ENCODE measurements at places on chromosomes 5 and 9.

GRCh38 chr5:150070821-150071220 is 15.5 kb downstream of the CSF1R start:
- no peak for DNase-seq

DNA sequence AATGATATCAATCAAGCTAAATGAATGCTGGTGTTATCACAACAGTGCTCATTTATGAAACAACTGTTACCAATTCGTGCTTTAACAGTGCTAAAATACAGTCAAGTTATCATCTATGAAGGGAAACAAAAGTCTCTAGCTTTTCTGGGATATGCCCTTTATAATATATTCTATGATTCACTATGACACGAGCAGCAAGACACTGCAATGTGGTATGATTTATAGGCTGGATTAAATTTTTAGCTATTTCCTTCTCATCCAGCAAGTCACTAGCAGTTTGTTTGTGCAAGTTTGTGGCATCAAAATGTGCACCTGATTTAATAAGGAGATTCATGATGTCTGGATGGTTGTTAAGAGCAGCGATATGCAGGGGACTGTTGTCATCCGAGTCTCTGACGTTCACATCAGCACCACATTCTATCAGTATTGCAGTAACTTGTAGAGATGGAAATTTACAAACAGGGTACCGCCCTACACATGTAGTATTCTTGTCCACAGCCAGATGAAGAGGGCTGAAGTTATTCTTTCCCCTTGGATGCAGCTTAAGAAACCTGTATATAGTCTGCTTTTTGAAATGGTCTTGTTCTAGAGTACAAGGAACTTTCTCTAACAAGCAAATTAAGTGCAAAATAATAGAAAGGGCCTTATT is 20.3 kb downstream of the FEM1C start:
- no peak for DNase-seq

DNA sequence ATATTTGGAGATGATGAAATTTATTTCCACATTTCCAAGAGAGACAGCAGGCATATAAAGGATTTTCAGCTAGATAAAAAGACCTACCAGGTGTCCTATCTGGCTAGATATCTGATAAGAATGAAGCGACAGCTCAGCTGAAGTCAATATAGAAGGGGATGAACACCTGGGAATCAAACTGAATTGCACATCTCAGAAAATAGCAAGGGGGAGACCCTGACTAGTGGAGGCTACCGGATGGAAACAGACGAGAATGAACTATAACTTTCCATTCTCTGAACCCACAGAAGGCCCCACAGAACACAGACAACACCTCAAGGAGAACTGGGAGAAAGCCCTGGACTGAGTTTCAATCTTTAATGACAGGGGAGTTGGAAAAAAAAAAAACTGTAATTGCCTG is 51.1 kb downstream of the CPLANE1 start:
- no peak for DNase-seq

DNA sequence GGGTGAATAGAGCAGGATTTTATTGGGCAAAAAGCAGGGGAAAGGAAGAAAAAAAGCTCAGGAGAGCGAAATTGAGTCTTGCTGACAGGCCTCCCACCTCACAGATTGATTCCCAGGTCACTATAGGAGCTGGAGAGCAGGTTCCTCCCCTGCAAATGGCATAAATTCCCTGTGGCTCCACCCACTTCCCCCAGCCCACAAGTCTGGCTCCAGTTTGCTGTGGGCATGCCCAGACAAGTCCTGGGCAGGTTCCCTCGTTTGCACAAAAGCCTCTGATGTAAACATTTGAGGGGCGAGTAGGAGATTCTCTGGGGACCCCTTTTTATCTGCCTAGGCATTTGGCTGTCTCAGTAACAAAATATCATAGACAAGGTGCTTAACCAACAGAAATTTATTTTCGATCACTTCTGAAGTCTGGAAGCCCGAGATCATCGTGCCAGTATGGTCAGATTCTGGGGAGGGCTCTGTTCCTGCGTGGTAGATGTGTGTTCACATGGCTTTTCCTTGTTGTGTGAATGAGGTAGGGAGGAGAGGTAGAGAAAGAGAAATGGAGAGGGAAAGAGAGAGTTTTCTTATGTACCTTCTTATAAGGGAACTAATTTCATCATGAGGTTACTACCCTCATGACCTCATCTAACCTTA is 614.5 kb downstream of the MAT2B start:
- DNase-seq: no peak

- no peak for DNase-seq
Observed at GRCh38 chr9:20823051-20823450, 139.0 kb downstream of the FOCAD start.

DNA sequence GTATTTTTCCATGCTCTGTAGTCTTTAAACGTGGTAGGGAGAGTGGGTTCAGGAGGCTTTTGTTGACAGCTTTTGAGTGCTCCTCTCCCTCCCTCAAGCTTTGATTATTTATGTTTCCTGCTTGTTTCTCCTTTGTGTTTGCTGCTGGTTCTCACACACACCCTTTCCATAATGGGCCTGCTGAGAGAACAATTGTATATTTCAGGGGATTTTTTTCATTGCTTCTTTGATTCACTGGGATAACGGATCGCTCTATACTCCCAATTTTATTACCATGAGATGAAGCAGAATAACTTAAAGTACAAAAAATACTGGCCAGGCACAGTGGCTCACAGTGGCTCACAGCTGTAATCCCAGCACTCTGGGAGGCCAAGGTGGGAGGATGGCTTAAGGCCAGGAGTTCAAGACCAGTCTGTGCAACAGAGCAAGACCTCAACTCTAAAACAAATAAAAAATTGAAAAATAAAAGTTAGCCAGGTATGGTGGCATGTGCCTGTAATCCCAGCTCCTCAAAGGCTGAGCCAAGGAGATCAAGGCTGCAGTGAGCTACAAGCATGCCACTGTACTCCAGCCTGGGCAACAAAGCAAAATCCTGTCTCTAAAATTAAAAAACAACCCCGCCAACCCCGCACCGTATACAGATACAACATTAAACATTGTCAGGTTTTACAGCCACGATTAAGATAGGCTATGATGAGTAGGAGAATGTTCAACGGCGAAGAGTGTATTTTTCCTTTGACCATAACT is 66.9 kb downstream of the USP20 start:
- DNase-seq: no peak

- no peak for DNase-seq
Observed at GRCh38 chr9:136045595-136046553, 49.2 kb downstream of the NACC2 start.

DNA sequence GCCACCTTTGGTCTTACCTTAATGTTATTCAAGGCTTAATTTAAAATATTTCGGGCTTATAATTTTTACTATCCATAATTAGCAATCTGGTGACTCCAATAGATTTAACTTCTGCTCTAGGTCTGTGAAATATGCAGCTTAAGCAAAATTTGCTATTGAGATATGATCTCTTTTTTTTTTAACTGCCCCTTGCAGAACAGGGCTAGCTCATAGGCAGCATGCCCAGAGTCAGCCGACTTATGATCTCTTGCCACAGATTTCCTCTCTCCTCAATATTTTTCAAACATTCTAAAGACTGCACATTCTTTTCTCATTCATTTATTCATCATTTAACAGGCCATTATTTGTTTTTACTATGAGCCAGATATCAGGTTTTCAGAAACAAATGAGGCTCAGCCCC is 4.5 kb downstream of the TTC23L start:
- no peak for DNase-seq

DNA sequence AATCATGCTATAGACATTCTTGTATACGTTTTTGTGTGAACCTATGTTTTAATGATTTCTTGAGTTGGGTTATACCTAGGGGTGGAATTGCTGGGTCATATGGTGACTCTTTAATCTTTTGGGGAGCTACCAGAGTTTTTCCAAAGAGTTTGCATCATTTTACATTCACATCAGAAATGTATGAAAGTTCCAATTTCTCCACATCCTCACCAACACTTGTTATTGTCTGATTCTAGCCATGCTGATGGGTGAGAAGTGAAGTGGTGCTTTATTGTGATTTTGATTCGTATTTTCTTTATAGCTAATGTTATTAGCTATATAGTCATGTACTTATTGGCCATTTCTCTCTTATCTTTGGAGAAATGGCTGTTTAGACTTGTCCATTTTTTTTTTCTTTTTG is 18.1 kb downstream of the OCLN start:
- no peak for DNase-seq

DNA sequence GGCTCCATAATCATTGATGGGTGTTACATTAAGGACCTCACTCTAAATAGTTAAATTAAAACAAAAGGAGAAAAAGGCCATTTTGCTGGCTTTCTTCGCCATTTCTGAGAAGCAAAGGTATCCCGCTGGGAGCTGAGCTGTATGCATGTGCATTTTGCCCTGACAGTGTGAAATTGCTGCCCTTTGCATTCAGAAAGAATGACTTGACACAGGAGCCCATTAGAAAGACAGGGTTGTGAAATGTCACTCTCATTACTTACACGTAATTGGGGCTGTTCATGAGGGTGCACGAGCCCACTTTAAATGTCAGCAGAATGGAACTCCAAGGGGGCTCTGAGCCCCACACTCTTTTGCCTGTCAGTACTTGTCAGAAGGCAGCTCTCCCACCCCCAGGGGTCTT is 85.0 kb downstream of the SEMA4D start:
- DNase-seq: no peak

- peak; percentile 59 for DNase-seq
Observed at GRCh38 chr9:134496413-134497282, 145.0 kb upstream of the COL5A1 start.

GRCh38 chr9:94650949-94651348 is 11.6 kb upstream of the FBP1 start:
- no peak for DNase-seq

DNA sequence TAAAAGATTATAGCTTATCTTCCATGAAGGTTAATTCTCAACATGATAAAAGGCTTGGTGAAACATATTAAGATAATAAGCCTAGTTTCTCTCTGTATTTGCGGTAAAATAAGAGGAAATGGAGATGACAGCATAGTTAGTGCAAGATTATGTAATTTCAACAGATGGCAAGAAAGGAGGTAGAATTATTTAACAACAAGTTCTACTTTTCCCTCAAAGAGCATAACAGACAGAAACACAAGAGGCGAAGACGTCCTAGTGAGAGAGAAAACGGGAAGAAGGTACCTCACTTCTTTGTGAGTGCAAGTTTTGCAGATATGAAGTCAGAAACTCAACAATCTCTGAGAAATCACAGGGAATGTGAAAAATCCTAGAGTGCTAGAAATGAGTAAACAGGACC is 144.8 kb upstream of the ADCY2 start:
- DNase-seq: no peak

DNA sequence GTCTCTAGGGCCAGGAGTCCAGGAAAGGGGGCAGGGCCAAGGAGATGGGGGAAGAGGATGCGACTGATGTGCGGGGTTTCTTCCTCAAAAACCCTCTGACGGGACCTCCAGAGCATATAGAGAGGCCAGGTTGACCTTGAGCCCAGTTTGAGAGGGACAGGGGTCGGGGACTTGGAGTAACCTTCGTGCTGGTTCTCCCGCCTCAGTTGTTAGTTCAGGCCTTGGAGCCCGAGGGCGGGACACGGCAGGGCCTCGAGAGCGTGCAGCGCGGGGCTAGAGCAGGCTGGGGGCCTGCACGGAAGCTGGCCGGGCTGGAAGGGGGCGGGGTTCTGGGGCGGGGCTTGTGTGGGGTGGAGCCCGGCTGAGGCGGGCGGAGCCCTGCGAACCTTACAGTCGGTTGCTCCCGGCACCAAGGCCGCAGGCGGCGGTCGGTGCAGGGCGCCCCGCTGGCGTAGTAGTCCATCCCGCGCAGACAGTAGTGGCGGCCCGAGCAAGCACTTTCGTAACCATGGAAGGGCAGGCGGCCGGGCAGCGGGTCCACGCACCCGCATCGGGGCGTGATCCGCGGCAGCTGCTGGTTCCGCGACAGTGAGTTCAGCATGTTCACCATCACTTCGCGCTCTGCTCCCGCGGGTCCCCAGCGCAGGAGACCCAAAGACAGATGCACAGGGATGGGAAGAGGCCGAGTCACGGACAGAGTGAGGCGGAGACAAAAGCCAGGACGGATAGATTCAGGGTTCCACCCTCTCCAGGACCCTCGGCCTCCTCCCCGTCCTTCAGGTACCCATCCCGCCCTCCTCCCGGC is 4.0 kb upstream of the MYORG start:
- DNase-seq: peak; percentile 92

GRCh38 chr9:96619491-96620180 is at the start of gene CDC14B:
CDC14B (minus strand) TSS chr9:96619843; CDS start chr9:96619378, 465 bp downstream.
- peak; percentile 80 for DNase-seq

DNA sequence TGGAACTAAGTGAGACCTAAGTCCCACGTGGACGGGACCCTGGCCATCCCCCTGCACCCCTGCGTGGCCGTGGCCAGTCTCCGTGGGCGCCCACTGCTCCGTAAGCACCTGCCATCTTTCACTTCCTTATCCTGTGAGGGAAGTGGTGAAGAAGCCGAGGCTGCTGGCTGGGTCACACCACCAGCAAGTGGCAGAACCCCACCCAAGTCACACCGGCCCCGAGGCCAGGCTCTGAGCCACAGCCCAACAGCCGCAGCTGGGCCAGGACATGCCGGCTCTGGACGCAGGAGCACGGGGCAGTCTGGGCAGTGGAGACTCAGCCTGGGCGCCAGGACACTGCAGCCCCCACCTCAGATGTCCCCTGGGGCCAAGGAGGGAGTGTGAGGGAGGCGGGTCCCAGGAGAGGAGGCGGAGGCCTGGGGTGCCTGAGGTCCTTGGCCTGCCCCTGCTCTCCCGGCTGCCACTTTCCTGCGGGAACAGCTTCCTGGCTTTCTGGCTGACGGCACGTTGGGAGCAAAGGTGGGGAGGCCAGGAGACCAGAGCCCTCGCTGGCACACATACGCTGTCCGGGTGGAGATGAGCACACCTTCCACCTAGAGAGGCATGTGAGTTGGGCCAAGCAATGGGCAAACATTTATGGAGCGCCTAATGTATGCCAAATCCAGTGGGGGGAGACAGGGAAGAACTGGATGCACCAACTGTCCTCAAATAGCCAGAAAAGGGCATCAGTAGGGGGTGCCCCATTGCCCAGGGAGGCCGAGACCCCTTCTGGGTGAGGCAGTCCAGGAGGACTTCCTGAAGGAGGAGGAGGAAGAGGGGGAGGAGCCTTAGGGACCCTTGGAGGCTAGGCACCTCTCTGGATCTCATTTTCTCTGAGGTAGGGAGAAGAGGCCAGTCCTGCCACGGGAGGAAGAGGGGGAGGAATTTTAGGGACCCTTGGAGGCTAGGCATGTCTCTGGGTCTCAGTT is 43.9 kb upstream of the EGFL7 start:
- no peak for DNase-seq

DNA sequence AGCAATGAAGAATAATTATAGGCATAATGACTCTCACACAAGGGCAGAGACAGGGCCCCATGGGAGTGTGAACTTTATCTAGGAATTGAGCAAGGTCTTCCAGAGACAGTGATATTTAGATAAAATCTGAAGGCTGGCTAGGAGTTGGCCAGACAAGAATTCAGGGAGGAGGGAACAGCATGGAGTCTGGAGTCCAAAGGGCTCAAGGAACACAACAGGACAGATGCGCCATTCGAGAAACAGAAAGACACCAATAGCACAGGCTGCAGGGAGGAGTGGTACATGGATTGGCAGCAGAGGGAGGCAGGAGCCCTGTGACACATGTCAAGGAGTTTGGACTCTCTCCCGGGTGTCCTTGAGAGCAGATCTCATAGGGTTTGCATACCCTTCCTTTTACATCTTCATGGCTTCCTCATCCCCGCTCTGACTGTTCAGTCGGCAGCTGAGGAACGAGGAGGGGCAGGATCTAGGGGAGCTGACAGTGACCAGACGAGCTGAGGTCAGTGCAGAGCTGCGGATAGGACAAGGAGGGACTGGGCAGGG is 64.0 kb upstream of the XPA start:
- no peak for DNase-seq

- DNase-seq: no peak
Observed at GRCh38 chr5:143592648-143593047, 189.2 kb upstream of the NR3C1 start.
